Fibroblast of the aortic adventitia (primary cell): ENCODE measurements at places on chromosomes 12 and 14. TPM values are rescaled to one million over a fixed set of nuclear protein-coding genes. Genes with fewer than 3 reads are reported as not detected.

RERG gene
- not detected in 2 replicates for total RNA-seq

SIX6 gene
- total RNA-seq, result not detected in 2 replicates

RILPL1 gene
- total RNA-seq, result 14.2 and 19.6 TPM in 2 replicates

DCAF5 gene
- 15.8 and 25.2 TPM in 2 replicates for total RNA-seq

IRAK3 gene
- total RNA-seq, result 20.0 and 21.4 TPM in 2 replicates

ANKRD33 gene
- total RNA-seq, result 0.09 TPM in 1 of 2 replicates, not detected in the other

KRT7 gene
- 1.4 and 20.0 TPM in 2 replicates for total RNA-seq

OR6S1 gene
- not detected in 2 replicates for total RNA-seq

NFE2 gene
- total RNA-seq, result 1.2 TPM in 1 of 2 replicates, not detected in the other

FAIM2 gene
- 12.9 and 13.8 TPM in 2 replicates for total RNA-seq

SIX4 gene
- total RNA-seq, result 4.0 and 16.3 TPM in 2 replicates

PTGER2 gene
- total RNA-seq, result 1.6 and 50.1 TPM in 2 replicates

RAB2B gene
- 7.8 and 28.1 TPM in 2 replicates for total RNA-seq

TAS2R19 gene
- total RNA-seq, result 6.3 and 6.5 TPM in 2 replicates

GLT8D2 gene
- total RNA-seq, result 46.0 and 55.3 TPM in 2 replicates
